Memory B cell (primary cell): ENCODE measurements at places on chromosomes 6 and 20.

DNA sequence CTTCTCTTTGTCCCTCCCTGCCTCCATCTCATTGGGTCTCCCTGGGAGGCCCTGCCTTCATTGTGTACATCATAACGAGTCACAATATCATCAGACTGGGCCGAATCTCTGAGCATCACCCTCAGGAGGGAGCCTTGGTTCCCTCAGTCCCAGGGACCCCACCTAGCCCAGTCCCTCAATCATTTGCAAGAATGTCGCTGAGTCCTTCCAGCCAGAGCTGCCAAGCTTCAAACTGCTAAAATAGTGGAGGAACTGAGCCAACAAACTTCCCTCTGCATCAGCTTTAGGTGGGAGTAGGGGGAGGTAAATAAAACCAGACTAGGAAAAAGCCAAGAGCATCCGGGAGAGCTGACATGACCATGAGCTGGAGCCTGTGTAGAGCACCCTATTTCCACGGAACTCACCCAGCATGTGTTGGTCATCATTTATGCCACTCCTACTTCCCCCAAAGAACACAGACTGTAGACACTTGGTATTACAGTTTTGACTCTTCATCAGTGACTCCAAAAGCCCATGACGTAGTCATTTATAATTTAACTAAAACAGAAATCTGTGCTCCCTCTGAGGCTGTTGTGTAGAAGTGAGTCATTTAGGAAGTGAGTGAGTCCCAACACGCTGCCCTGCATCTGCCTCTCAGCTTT is 28.8 kb upstream of the IL17A start:
- H3K4me3 ChIP-seq, result no peak overlapping the region
- H3K27ac ChIP-seq, result no peak overlapping the region
- H3K4me1 ChIP-seq, result peaks cover 6% of the 10 kb centered on the region
- no peaks in the 10 kb centered on the region for H3K36me3 ChIP-seq

GRCh38 chr6:115582386-115582785 is 478.3 kb downstream of the FRK start:
- no peak overlapping the region for H3K27ac ChIP-seq
- H3K27me3 ChIP-seq, result no peaks in the 10 kb centered on the region
- DNase-seq, result no peak
- H3K4me1 ChIP-seq, result no peaks in the 10 kb centered on the region
- H3K4me3 ChIP-seq, result no peak overlapping the region

- no peak overlapping the region for H3K27ac ChIP-seq
- no peaks in the 10 kb centered on the region for H3K36me3 ChIP-seq
- H3K4me1 ChIP-seq, result peaks cover 2% of the 10 kb centered on the region
- no peak for DNase-seq
- H3K27me3 ChIP-seq, result peaks cover 15% of the 10 kb centered on the region
- no peak overlapping the region for H3K4me3 ChIP-seq
Observed at GRCh38 chr20:1505871-1506270, 14.7 kb upstream of the SIRPB2 start.

GRCh38 chr6:43830775-43831174 is 60.8 kb downstream of the VEGFA start:
- H3K4me3 ChIP-seq, result no peak overlapping the region
- no peaks in the 10 kb centered on the region for H3K36me3 ChIP-seq
- no peak for DNase-seq
- H3K4me1 ChIP-seq, result no peaks in the 10 kb centered on the region
- no peak overlapping the region for H3K27ac ChIP-seq

DNA sequence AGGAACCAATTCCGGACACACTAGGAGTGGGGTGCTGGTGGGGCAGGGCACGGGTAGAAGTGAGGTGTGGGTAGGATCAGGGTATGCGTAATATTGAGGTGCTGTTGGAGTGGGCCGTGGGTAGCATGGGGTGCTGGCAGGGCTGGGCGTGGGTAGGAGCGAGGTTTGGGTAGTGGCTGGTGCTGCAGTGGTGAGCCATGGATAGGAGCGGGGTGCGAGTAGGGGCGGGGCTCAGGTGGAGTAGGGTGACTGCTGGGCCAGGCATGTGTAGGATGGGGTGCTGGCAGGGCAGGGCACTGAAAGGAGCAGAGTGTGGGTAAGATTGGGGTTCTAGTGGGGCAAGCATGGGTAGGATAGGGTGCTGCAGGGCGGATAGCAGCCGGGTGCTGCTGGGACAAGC is 114.2 kb upstream of the DUSP22 start:
- peaks cover 8% of the 10 kb centered on the region for H3K27me3 ChIP-seq
- no peak for DNase-seq
- H3K36me3 ChIP-seq, result no peaks in the 10 kb centered on the region
- H3K4me1 ChIP-seq, result peaks cover 18% of the 10 kb centered on the region
- H3K27ac ChIP-seq, result no peak overlapping the region
- H3K4me3 ChIP-seq, result no peak overlapping the region

DNA sequence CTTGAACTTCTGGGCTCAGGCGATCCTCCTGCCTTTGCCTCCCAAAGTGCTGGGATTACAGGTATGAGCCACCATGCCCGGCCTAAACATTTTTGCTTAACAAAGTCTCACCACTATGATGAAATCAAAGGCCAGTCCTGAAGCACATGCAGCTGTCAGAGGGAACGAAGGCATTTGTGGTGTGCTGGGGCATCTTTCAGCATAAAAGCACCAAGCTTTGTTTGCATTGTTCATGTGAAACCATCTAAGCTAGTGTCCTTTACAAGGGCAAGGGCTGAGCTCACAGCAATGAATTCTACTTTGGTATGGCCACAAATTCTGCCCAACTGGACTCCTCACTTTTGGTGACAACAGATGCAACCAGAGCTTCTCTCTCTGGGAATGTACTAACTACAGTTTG is 66.8 kb downstream of the ZFP64 start:
- no peak for DNase-seq
- peaks cover 12% of the 10 kb centered on the region for H3K36me3 ChIP-seq
- H3K27me3 ChIP-seq, result no peaks in the 10 kb centered on the region
- peaks cover 4% of the 10 kb centered on the region for H3K4me1 ChIP-seq
- no peak overlapping the region for H3K27ac ChIP-seq
- H3K4me3 ChIP-seq, result no peak overlapping the region

DNA sequence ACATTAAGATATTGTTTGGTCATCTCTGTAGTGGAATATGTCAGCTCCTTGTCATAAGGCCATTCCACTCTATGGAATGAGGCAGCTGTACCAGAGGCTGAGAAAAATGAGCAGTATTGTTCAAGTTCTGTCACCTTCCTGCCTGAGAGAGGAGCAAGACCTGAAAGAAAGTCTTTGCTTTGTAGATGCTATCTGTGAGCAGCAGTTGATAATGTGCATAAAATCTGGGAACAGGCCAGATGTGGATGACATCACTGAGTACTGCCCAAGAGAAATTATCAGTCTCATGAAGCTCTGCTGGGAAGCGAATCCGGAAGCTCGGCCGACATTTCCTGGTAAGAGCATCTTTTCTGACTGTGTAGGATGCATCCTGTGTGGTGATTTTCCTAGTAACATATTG is 16.8 kb downstream of the RIPK1 start:
- H3K4me3 ChIP-seq, result no peak overlapping the region
- H3K27ac ChIP-seq, result no peak overlapping the region
- DNase-seq, result no peak
- no peaks in the 10 kb centered on the region for H3K27me3 ChIP-seq
- H3K4me1 ChIP-seq, result peaks cover 3% of the 10 kb centered on the region

DNA sequence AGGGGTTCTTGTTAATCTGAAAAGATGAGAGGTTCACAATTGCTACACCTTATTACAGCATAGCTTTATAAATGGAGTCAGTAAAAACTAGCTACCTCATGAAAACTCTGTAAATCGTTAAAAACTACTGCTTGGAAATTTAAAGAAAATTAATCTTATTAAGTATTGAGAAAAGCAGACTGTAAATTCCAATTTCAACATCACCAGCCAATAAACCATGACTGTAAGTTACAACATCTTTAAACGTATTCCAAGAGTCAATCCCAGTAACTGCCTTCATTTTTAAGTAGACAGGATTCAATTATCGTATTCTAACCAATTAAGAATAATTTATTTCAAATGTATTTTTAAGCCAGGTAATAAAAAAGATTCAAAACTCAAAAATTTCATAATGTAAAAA is 70.3 kb downstream of the ATG5 start:
- no peaks in the 10 kb centered on the region for H3K27me3 ChIP-seq
- H3K27ac ChIP-seq, result no peak overlapping the region
- H3K4me1 ChIP-seq, result peaks cover 10% of the 10 kb centered on the region
- H3K36me3 ChIP-seq, result peaks cover 6% of the 10 kb centered on the region
- DNase-seq, result no peak
